LHCN-M2 (cell line): ENCODE measurements at places on chromosomes 3 and 15. TPM values are rescaled to one million over a fixed set of nuclear protein-coding genes. Genes with fewer than 3 reads are reported as not detected.
A peak's percentile ranks its signal among the peaks of the same experiment; 100 is the strongest.

DNA sequence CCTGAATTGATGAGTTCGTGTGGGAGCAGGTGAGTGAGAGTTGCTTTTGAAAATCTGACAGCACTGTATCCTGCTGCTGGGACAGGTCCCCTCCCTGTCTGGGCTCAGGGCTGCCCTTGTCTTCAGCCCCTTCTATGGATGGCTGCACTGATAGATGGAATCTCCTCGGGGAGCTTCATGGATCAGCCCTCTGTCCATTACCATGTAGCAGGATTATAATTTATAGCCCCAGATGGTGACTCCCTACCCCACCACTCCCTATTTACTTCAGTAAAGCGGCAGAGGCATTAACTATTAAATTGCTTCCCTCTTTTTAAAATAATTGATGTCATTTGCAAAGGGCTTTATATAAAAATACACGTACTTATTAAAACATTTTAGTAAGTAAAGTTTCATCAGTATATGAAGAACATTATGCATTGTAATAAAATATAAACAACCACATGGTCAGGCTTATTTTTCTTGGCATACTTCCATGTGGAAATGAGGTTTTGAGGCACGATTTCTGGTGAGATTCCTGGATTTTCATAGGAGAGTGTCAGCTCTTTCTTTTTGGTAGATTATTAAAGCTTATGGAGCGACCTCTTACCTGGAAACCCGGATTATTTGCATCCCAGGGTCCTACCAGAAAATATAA is 38.5 kb downstream of the MAP3K13 start:
- peak; percentile 51 for DNase-seq

DNA sequence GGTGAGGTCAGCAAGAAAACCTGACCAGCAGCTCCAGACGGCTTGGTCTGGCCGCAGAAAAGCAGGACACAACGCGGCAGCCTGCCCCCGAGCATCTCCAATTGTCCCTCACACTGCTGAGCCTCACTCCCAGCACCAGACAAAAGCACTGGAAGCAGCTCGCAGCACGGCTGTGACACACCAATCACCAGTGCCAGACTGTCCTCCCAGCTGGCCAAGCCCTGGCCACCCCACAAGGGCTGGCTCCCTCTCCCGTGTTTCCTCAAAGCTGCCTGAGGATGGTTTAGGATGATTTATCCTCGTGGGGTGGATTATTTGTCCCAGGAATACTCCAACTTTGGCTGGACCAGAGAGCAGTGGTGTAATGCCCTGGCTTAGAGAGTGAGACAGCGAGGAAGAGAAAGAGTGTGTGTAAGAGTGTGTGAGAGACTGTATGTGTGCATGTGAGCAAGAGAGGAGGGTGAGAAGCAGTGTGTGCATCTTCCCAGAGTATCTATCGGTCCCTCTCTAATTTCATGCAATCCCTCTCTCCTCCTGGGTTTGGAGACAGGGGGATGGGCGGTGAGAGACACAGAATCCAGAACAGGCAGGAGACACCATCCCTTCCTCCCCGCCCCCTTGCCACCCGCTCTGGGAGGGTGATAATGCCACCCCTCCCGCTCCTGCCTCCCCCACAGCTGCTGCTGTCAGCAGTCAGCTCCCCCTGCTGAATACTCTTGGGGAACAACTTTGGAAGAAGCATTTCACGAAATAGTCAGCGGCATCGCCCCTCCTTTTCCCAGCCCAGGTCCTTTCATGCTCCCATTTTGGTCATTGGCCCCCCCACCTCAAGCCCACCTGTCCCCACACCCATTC is 34.2 kb downstream of the SEMA5B start:
- no peak for DNase-seq

GRCh38 chr3:13069495-13069894 is 3.7 kb downstream of the IQSEC1 start:
- DNase-seq, result no peak

- no peak for DNase-seq
These were observed 617.6 kb upstream of the MDFIC2 start for GRCh38 chr3:70930066-70930465.

DNA sequence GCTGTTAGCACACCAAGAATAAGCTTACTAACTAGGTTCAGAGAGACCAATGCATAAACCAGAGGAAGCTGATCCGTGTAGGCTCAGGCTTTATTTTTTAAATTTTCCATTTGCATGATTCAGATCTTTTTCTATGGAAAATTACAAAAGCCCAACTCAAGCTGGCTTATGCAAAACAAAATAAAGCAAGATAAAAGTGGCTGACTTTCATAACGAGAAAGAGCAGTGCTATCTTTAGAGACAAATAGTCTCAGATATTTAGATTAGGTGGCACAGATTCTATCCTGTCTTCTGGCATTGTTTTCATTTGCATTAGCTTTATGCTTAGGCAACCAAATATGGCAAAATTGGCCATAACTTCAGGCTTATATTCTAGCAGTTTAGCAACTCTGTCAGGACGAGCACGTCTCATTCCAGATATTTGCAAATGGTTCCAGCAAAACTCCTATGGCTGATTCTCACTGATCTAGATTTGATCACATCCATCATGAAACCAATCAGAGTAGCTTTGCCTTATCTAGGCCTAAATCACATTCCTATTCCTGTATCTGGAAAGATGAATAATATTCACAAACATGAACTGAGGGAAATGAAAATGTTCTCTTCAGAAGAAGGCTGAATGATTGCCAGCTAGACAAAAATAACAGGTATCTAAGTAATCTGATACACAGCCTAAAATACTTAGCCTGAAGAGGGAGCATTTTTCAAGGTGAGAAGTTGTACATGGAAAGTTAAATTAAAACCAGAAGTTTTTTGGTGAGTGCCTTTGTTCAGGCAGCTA is 216.4 kb upstream of the DPPA4 start:
- no peak for DNase-seq

GRCh38 chr15:60392601-60392985 is 5.2 kb downstream of the ANXA2 start:
- DNase-seq, result peak; percentile 94

DNA sequence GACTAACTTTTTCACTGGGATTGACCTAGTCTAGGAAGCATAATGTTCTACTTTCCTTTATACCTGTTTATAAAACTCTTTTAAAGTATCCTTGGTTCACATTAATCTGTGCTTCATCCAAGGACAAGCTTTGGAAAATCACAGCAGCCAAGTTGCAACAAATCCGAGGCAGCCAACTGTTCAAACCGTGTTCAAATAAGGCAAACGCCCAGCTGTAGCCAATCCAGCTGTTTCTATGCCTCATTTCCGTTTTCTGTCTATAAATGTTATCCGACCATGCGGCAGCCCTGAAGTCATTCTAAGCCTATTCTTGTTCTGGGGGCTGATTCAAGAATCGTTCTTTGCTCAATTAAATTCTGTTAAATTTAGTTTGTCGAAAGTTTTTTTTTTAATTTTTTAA is 78.3 kb downstream of the FMN1 start:
- DNase-seq, result no peak

Gene CYP19A1
- total RNA-seq, result 2.6 TPM in 2 replicates

Gene SMCO1
- not detected in 2 replicates for total RNA-seq

Gene SGO1
- total RNA-seq, result 19.3 and 20.0 TPM in 2 replicates

Gene CCRL2
- total RNA-seq, result 5.3 and 5.4 TPM in 2 replicates

Gene KLHL40
- 0.06 TPM in 1 of 2 replicates, not detected in the other for total RNA-seq

Gene OR5AC2
- not detected in 2 replicates for total RNA-seq

Gene ASB14
- total RNA-seq, result not detected in 2 replicates

Gene SIDT1
- total RNA-seq, result not detected in 2 replicates
